Activated naive CD4-positive, alpha-beta T cell (primary cell): ENCODE measurements at places on chromosomes 3 and 15.

DNA sequence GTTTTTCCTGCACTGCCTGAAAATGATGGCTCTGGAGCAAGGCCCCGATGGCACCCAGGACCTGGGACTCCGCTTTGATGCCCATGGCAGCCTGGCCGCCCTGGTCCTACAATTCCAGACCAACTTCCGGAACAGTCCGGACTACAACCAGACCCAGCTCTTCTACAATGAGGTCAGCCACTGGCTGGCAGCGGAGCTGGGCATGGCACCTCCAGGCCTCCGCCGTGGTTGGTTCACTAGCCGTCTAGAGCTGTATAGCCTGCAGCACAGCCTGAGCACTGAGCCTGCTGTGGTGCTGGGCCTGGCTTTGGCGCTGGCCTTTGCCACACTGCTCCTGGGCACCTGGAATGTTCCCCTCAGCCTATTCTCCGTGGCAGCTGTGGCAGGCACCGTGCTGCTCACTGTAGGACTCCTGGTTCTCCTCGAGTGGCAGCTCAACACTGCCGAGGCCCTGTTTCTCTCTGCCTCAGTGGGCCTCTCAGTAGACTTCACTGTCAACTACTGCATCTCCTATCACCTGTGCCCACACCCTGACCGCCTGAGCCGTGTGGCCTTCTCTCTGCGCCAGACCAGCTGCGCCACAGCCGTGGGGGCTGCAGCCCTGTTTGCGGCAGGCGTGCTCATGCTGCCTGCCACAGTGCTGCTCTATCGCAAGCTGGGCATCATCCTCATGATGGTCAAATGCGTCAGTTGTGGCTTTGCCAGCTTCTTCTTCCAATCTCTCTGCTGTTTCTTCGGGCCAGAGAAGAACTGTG is 10.9 kb downstream of the DISP2 start:
- DNase-seq, result no peak

- no peak for DNase-seq
Observed at GRCh38 chr15:79071901-79072300, 18.7 kb downstream of the RASGRF1 start.

- no peak for DNase-seq
Observed at GRCh38 chr15:33113666-33114373, 80.7 kb downstream of the FMN1 start.

GRCh38 chr3:161558236-161558635 is 61.6 kb downstream of the OTOL1 start:
- DNase-seq, result no peak

- no peak for DNase-seq
Observed at GRCh38 chr15:63166219-63166618, 8.9 kb upstream of the RPS27L start.

DNA sequence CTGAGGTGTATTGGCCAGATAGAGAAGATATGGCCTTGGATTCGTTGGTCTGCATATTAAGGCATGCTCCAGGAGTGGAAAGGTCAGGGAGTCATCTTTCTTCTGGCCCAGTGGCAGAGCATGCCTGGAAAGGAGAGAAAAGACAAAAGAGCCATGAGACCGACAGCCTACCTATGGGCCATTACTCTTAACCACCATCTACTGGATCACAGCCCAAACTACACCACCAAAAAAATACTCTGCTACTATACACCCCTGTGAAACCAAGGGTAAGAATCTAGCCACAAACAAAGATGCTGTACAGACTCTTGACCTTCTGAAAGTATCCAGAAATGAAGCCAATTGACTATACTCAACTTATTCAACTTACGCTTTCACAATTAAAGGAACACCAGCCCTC is 96.1 kb upstream of the PLSCR5 start:
- no peak for DNase-seq

DNA sequence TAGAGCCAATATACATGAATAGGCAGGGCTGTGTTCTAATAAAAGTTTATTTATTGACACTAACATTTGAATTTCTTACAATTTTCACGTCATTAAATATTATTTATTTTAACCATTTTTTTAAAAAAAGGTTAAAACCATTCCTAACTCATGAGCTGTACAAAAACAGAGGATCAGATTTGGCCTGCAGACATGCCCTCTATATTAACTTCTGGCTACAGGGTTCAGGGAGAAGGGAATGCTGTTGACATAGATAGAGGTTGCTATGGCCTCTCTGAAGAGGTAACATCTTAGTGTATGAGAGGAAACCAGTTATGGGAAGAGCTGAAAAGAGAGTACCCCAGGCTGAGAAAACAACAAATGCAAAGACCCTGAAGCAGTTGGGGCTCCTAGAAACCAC is 19.1 kb upstream of the RAP2B start:
- no peak for DNase-seq

- no peak for DNase-seq
Observed at GRCh38 chr15:58785355-58785754, 14.3 kb downstream of the MINDY2 start.

DNA sequence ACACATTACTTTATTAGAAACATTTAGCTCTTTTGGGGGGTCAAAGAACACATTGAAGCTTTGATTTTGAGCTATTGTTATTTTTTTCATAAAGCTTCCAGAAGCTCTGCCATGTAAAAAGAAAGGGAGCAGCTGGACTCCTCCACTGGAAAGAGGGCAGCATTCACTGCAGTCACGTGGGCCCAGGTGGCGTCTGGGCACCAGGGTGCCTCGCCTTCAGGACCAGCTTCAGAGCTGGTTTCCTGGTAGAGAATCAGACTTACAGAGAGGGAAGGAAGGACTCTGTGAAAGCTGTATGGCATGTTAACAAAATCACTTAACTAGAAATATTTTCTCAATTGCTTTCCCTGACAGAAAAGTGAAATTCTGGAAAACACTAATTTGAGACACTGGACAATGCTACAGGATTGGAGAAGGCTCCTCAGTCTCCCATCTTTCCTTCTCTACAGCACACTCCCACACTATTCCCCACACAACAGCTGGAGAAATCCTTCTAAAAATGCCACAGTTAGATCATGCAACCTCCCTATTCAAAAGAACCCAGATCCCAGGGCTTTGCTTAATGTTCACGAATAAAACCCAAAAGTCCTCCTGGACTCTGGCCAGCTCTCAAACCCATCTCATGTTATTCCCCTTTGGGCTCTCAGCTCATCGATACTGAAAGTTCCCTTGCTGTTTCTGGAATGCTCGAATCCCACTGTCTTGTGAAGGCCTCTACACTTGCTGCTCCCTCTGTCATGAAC is 83.2 kb downstream of the NFKBIZ start:
- no peak for DNase-seq

- no peak for DNase-seq
Observed at GRCh38 chr3:108823227-108823626, 641 bp downstream of the TRAT1 start.
